Endothelial cell of coronary artery (primary cell): ENCODE measurements at places on chromosomes 3 and 15. TPM values are rescaled to one million over a fixed set of nuclear protein-coding genes. Genes with fewer than 3 reads are reported as not detected.

The C3orf20 gene
- total RNA-seq: under 0.01 TPM in 2 replicates

The IQCF5 gene
- total RNA-seq: not detected in 2 replicates

The GPR149 gene
- total RNA-seq: not detected in 2 replicates

The ATG3 gene
- 68.1 and 77.9 TPM in 2 replicates for total RNA-seq

The RBM5 gene
- 140 and 252 TPM in 2 replicates for total RNA-seq

The PLSCR2 gene
- 0.18 TPM in 1 of 2 replicates, not detected in the other for total RNA-seq

The PEX5L gene
- 0.09 TPM in 1 of 2 replicates, not detected in the other for total RNA-seq

The CDV3 gene
- total RNA-seq: 179 and 228 TPM in 2 replicates

The IL17RC gene
- 12.1 and 14.7 TPM in 2 replicates for total RNA-seq

The RAD51 gene
- total RNA-seq: 3.7 and 7.6 TPM in 2 replicates
